ENCODE measurements at places on chromosomes 7 and 10. TPM values are rescaled to one million over a fixed set of nuclear protein-coding genes. Genes with fewer than 3 reads are reported as not detected.

DNA sequence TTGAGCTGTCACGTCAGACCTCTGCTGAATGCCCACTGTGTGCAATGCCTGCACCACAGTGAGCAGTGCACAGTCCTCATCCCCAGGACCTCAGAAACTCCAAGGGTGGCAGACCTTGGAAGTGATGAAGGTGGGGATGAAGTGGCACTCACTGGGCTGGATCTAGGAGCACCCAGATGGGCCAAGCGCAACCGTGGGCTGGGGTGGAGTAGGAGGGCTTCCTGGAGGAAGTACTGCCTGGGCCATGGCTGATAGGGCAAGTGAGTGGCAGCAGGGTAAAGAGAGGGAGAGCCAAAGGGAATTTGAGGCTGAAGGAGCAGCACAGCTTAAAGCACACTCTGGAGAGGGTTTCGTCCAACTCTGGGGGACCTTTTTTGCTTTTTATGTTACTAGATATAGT is 52.3 kb downstream of the RBM20 start:
- no peak for DNase-seq

- DNase-seq = no peak
Measured at GRCh38 chr10:38038107-38038931, 27.8 kb downstream of the ZNF33A start.

- no peak for DNase-seq
Measured at GRCh38 chr10:131994435-131994834, 12.7 kb upstream of the BNIP3 start.

GRCh38 chr10:73923935-73924598 is 13.1 kb downstream of the PLAU start:
- peak; percentile 68 for DNase-seq

DNA sequence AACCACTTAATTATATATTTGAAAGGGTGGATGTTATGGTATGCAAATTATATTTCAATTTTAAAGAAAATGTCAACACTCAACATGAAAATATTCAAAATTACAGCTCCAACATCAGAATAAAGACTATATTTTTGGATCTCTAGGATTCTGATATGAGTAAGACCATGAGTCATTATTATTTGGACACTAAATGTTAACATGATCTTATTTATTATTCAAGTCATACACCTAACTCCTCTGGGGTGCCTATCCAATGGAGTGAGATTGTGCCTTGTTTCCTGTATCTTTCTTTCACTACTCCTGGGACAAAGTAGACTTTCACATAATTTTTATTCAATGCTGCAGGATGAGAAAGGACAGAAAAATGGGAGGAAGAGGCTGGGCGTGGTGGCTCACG is 135.2 kb upstream of the PRSS1 start:
- no peak for DNase-seq

GRCh38 chr7:106012935-106013439 is 49.9 kb downstream of the CDHR3 start:
- no peak for DNase-seq

DNA sequence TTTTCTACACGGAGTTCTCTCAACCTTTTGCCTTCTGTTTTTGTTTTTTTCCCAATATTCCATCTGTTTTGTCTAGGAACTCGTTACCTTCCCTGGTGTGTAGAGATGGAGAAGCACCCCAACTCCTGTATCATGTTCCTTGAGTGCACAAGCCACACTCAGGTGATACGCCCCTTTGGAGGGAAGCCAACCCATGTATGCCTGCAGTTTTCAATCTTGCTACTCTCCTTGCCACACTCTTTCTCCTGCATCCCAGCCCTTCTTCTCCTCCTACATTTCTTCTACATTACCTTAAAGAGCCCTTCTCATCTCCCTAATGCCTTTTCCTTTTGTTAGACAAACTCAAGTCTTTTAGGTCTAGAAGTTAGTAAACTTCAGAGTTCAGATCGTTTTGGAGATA is 10.2 kb upstream of the SP4 start:
- no peak for DNase-seq

The RALA gene
- 15.1 TPM for total RNA-seq

The MYH16 gene
- not detected for total RNA-seq

The OR6B1 gene
- not detected for total RNA-seq

The NACAD gene
- total RNA-seq = 1.7 TPM

All from H7 (cell line).